ENCODE measurements at places on chromosomes 3 and 15.

DNA sequence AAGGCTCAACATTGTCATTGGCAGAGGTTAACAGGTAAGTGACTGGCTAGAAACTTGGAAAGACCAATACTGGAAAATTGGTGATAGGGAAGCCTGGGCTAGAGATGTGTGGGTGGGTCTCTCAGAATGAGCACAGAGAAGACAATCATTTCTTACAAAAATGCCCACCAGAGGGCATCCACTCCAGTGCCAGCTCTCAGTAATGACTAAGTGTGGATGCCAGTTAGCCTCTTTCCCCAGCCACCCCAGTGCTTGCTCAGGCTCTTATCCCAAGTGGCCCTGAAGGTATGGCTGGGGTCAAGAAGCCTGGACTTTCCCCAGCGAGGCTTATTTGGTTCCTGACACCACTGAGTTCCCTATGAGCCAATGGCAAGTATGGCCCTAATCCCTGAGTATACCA lies 115.9 kb upstream of the ST8SIA2 start:
- DNase-seq: no peak

GRCh38 chr15:33908406-33908805 lies 59.9 kb upstream of the CHRM5 start:
- no peak for DNase-seq

DNA sequence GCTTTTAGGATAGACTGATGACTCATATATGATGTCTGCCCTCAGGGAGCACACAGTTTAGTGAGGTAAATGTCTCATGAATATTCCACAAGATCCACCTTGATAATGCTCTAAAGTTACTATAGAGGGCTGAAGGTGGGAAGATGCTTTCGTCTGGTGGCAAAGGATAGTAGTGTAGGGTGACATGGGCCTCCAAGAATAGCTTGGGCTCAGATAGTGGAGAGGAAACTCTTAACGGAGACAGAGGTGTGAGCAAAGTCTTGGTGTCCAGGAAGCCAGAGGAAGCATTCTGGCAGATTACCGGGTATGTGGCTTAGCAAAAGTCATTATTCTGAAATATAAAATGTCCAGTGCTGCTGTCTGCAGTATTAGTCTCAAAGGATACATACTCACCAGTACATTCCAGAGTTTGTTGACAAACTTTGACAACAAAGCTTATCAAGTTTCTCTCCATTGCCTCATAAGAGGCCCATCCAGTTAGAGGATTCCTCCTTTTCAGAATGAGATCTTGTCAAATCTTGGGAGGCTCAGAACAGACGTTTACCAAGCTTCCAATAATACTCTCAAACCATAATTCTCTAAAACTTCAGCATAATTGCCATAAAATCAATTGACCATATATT lies 316.7 kb downstream of the LPP start:
- no peak for DNase-seq

DNA sequence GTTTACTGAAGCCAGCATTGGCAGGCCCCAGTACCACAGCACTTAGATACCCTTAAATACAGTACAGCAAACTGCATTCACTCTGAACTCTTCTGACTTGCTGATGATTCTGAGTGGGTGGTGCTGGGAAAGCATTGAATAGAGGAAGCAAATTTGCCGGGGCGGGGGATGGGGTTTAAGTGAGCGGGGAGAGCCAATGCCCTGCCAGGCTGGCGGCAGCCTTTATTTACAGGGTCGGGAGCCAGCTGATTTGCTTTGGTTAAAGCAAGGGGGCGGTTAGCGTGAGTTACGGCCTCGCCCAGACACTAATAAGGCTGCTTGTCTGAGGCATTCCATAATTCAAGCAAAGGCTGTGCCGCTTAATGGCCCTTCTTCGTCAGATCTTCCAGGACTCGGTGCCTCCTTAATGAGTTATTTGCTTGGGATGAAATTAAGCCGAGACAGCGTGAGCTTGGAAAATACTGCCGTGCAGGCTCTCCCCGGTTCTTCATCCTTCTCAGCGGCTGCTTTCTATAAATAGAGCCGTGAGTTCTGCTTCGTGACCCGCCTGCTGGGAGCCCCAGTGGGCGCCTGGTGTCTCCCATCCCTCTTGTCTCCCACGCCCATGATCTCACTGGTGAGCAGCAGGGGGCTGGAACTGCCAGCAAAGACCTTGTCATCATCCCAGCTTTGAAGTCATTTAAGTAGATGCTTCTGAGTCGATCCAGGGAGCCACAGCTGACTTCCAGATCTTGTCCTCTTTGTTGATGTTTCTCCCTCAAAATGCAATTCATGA lies 25.8 kb downstream of the SPSB4 start:
- DNase-seq: no peak

- no peak for DNase-seq
These were observed 311.9 kb downstream of the EDEM1 start for GRCh38 chr3:5499404-5499803.

GRCh38 chr3:59235634-59236012 lies 185.8 kb upstream of the CFAP20DC start:
- peak; percentile 29 for DNase-seq

GRCh38 chr3:49020330-49021212 lies 1.4 kb upstream of the NDUFAF3 start:
- DNase-seq: no peak

DNA sequence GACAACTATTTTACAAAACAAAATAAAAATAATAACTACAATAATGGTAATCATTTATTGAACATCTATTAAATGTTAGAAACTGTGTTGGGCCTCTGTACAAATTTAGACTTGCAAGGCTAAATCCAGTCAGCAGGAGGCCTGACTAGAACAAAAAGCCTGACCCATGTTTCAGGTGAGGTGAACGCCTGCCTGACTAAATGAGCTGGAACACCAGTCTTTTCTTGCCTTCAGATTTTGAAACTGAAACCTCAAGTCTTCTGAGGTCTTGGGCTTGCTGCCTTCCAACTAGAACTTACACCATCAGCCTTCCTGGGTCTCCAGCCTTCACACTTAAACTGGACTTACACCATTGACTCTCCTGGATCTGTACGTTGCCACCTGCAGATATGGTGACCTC lies 706.9 kb downstream of the TBL1XR1 start:
- no peak for DNase-seq

DNA sequence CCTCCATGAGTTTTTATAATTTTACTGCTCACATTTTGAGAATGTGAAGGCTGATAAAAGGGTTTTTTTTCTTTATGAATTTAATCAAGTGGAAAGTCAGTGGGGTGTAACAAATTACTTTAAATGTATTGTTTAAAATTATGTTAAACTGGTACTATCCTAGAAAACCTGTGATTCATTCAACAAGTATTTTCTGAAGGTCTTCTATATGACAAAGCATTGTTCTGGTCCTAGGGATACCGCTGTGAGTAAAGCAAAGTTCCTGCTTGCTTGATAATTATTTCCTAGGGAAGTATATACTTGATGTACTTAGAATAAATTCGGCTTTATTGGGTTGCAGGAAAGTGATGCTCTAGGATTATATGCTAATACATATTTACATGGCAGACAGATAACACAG lies 152.8 kb upstream of the GOLGA6L4 start:
- DNase-seq: no peak

DNA sequence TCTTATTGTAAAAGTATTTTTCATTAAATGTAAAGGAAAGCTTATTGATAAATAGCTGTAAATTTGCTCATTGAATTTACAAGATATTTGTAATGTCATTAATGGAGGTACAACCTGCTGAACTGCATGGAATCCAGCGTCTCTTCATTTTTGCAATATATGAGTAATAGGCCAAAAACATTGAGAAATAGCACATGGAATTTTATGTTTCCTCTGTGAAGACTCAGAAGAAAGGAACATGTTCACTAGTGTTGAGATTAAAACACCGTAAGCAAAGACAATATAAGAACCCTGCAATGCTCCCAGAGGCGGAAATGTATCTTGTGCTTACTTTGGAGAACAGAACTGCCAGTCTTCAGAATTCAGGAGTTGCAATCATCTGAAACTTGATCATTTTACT lies 167.6 kb downstream of the ALDH1A2 start:
- no peak for DNase-seq

- DNase-seq: no peak
These were observed 45.9 kb upstream of the TMEM115 start for GRCh38 chr3:50405249-50405648.

DNA sequence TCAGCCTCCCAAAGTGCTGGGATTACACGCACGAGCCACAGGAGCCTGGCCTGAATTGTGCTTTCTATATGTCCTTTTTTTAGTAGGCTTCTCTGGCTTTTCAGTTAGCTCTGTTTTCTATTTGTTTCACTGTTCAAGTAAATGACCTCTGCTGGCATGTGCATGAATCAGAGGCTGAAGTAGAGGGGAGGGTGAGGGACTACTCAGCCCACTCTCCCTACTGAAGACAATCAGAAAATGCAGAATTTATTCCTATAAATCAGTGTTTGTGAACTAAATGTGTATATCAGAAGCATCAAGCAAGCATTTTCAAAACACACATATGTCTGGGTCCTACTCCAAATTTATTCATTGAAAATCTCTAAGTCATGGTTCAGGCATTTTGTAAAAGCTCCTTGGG lies 45.0 kb downstream of the ZMAT3 start:
- DNase-seq: no peak

- no peak for DNase-seq
These were observed 415.5 kb downstream of the NAALADL2 start for GRCh38 chr3:175274474-175275218.

DNA sequence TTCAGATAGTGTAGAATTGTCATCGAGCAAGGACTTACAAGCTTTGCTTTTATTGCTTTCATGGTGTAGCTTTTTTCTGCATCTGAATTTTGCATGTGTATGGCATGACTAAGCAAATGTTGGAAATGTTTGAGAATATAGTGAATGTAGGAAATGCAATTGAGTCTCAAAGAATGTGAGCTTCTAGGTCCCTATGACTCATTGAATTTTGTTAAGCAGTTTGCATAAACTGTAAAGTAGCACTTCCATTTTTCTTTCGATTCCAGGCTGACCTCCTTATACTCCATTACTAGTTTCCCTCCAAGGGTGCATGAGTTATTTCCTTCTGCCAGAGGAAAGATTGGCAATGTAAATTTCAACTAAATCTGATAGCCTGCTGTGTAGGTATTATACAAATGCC lies 619.2 kb downstream of the DIPK2A start:
- DNase-seq: no peak

DNA sequence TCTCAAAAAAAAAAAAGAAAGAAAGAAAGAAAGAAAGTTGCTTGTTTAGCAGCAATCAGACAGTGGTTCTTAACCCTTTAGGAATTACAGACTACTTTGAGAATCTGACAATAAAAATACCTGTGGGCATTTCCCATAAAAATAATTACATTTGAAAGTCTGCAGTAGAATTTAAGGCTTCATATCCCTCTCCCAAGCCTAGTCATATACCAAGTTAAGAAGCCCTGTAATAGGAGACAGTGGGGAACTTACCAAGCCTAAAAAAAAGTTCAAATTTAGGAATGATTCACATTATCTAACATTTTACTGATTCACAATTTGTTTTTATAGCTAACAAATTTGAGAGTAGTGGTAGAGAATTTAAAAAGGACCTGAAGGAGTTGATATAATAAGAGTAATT lies 47.5 kb downstream of the LRRFIP2 start:
- no peak for DNase-seq

DNA sequence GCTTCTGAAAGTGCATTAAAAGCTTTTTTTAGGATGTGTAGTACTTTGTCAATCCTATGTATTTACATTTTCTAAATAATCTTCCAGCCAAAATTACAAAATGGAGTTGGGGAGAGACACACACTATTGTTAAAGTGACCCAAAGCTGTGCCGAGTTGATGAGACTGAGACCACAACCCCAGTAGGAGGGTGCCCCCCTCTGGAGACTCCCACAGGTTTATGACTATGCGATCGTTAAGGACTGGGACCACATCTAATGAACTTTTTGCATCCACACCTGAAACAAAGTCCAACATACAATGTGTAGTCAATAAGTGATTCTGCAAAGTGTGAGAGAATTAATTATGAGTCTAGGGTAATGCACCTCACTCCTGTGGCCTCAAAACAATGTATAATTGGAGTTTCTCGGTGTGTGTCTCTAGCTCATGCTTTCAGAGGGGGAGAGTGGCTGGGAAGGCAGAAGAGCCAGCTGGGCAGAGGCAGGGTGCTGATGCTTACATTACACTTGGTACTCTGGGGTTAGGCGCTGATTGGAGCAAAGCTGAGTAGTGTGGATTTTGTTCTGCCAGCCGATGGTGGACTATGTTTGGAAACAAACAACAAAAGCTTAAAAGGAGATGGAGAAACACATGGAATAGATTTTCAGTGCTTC lies 102.8 kb downstream of the KCNH8 start:
- DNase-seq: no peak

- no peak for DNase-seq
These were observed 32.0 kb downstream of the ANKDD1A start for GRCh38 chr15:64943512-64944225.

DNA sequence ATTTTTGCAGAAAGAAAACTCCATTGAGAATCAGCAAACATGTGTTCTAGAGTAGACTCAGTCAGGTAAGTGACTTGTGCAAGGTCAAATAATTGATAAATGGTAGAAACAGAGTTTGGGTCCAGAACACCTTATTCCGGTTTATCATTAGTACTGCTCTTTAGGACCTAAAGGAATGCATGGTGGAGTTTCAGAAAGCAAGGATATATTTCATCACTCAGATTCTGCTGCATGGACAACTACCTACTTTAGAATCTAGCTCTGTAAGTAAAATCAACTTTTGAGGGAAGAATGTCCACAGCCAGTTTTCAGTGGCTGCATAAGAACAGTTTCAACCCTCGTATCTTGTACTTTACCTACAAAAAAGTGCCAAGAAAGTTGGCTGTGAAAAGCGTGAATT lies 43.6 kb downstream of the TIMP4 start:
- DNase-seq: no peak

DNA sequence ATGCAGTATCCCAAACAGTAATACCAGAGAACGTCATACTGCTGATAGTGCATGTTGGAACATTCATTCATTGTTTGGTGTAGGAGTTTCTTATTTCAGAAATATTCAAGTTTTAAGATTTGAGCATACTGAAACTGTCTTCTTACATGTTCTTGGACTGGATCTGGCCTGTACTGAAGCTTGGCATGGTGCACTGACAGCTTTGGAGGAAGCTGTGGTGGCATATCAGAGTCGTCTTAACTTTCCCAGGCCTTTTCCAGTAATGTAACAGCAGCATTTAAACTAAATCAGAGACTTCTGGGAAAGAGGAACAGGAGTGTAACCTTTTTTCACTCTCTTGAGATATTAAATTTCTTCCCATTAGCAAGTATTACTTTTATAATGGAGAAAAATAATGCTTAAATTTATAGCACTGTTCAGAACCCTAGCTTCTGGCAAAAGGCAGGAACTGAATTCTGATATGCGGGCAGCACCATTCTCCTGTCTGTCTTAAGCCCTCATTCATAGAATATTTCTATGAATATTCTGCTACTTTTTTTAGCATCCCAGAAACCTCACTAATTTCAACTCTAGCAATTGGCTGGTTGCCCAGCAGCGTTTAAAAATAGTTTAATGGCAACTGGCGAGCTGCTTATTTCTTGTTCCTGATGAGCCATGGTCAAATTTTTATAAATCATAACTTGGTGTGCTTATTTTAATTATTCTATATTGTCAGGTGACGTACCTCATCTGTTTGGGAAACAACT lies 31.1 kb downstream of the DNAJC13 start:
- no peak for DNase-seq

Data from effector memory CD8-positive, alpha-beta T cell (primary cell).